ENCODE measurements at places on chromosomes 3 and 15.

- peak; percentile 4 for DNase-seq
Measured at GRCh38 chr15:92949604-92950249, 49.6 kb downstream of the CHD2 start.

- no peak for DNase-seq
Measured at GRCh38 chr15:99931703-99932603, 198.7 kb upstream of the LYSMD4 start.

GRCh38 chr3:193194371-193194770, 46.7 kb upstream of the PLAAT1 start:
- no peak for DNase-seq

DNA sequence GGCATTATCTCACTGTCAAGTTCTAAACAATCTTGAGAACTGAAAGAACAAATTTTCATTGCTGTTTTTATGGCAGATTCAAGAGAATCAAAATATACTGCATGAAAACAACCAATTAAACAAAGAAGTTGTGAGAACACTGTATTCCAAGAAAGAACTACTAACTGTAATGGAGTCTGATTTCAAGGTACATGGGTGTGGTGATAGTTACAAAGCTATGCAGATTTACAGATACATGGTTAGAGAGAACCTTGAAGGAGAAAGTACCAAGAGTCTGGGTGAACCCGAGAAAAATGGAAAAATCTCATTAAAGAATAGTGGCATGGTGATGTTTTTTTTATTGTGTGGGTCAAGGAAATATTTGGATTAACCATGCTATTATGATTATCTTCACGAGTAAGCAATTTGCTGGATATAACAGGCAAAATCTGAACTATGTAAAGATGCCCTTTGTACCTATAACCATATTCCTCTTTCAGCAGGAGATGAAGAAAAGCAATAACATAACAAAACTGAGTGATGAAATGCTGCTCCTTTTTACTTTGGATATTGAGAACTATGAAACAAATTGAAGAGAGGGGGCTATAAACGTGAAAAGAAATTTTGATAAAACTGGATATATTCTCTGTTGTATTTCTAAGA, 100.4 kb downstream of the PLSCR2 start:
- DNase-seq = no peak

GRCh38 chr3:126156468-126156867, 23.9 kb downstream of the ALDH1L1 start:
- DNase-seq = no peak

DNA sequence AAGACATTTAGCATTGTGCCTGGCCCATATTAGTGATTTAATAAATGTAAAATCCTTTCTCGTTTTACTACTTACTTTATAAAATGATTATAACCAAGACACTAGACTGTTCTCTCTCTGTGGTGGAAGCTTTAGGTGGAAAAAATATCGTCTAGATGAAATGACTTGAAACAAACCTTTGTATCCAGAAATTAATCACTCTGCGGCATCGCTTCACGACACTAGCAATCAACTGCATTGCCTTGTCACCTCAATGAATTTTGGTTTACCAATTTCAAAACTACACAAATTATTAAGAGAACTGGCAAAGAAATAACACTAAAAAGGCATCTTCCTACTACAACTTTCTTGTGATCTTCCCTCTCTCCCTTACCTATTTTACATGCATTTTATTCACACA, 627.2 kb upstream of the ROBO1 start:
- no peak for DNase-seq

DNA sequence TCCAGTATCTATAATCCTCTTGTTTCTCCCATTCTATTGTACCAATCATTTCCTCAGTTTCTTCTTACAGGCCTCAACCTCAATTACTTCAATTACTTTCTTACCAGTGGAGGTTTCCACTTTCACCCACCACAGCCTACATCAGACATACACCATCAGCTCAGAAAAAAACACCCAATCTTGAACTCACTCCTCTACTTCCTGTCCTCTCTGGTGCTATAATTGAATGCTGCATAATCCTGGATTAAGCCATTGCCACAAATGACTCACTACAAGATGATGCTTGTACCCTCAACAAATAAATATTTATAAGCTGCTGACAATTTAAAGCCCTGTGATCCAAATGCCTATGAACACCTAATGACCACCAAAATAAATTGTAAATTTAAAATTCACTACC, 18.5 kb downstream of the RYK start:
- DNase-seq = no peak

- no peak for DNase-seq
Measured at GRCh38 chr3:54169524-54169923, 47.2 kb downstream of the CACNA2D3 start.

- DNase-seq = no peak
Measured at GRCh38 chr3:134085034-134085775, 55.5 kb upstream of the SLCO2A1 start.

DNA sequence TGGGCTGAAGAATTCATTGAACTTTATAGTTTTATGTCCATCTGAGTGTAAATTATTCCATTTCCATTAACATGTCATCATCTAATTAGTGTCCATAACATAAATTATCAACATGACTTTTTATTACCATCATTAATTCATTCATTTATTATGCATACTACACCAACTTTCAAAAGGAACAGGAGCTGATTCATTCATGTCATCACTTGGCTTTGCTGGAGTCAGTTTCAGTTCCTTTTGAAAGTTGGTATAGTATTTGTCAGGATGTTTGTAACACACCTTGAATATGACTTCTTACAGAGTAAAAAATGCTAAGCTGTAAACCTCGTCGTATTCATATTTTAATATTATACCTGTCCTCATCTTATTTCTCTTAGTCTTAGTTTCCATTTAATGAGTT, 298.0 kb upstream of the RBMS3 start:
- no peak for DNase-seq

GRCh38 chr15:69755551-69756310, 303.1 kb downstream of the RPLP1 start:
- DNase-seq = peak; percentile 16

GRCh38 chr3:54764911-54765310, 162.9 kb downstream of the LRTM1 start:
- no peak for DNase-seq

DNA sequence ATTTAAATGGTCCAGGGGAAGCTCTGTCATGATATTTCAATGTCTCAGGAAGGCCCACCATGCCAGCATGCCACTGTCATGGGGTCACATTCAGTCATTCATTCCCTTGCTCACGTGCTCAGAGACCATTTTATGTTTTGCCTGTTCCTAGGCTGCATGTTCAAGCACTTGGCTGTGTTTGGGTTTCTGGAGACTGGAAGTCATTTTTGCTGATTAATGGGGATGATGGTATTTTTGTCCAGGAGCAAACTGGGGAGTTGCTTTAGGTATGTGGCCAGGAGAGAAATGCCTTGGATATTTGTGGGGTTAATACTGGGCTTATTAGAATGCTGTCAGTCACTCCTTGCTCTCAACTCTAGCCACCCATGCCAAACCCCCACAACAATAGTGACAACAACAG, 303.5 kb downstream of the PTPRG start:
- DNase-seq = no peak

GRCh38 chr3:58575971-58576652, 1.1 kb downstream of the FAM107A start:
- DNase-seq = no peak

GRCh38 chr15:48283396-48284145, 47.7 kb upstream of the DUT start:
- DNase-seq = no peak

- DNase-seq = no peak
Measured at GRCh38 chr3:37772773-37773354, 88.8 kb upstream of the CTDSPL start.

GRCh38 chr3:158711886-158712285, 20.4 kb downstream of the RARRES1 start:
- no peak for DNase-seq

DNA sequence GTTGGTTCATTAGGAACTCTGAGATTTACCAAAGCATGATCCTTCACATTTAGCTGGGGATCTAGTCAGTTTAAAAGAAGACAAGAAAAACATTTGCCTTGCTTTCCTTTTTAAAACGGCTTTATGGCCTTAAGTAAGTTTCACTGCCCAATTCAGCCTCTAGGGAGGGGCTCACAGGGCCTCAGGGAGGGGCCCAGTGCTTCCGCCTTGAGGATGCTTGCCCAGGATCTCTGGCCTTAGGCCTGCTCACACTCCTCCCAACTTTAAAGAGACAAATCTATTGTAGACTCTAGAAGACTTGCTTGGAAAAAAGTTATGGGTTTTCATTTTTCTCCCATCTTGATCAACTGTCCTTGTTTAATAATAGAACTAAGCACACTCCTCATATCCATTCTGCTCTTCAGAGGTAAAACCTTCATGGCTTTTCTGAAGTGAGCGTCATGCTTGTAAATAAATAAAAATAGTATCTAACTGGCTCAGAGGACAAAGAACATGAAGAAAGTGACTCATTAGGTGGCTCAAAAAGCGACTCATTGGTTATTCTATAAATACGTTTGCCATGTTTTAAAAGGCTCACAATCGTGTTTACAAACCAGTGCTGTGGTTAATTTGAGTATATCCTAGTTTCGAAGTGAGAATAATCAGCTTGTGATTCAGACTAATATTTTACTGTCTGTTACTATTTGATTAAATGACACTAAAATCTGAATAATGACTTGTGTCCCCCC, 13.7 kb downstream of the PDHB start:
- DNase-seq = no peak

GRCh38 chr3:173624086-173624485, 226.5 kb downstream of the NLGN1 start:
- no peak for DNase-seq

DNA sequence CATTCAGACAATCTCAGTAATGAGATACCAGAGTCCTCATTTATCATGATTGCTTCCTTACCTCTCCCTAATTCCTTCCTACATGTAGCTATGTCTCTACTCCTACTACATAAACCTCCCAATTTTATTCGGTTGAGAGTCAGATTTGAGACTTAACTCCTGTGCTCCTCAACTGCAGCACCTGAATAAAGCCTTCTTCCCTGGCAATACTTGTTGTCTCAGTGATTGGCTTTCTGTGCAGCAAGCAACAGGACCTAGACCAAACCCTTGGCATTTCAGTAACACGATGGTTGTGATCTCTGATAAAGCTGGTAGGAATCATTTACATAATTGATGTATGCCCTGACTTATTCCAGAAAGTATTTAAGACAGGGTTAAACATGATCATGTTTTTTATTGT, 106.7 kb upstream of the NANOGP8 start:
- DNase-seq = no peak
